ENCODE measurements at places on chromosomes 2 and 18.

GRCh38 chr2:173513107-173513727 lies 158.5 kb downstream of the CDCA7 start:
- DNase-seq = no peak

DNA sequence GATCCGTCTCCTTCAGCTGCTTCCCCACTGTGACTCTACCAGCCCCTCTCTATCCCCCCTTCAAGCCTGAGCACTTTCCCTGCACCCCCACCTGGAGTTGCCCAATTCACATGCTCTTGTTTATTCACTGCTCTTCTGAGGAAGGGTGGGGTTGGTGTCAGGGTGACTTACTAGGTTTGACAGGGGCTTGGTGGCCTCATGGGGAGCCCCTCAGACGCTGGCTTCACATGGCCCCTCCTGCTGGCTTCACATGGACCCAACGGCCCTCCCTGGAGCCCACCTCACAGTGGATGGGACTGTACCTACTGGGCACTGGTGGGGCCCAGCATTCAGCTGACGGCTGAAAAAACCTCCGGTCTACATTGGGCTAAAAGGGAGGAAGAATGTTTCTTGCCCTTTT lies 16.7 kb upstream of the MRPL33 start:
- DNase-seq = no peak

GRCh38 chr2:885230-886071 lies 65.2 kb upstream of the SNTG2 start:
- no peak for DNase-seq

- no peak for DNase-seq
These were observed 29.9 kb upstream of the STAT4 start for GRCh38 chr2:191180713-191181112.

- DNase-seq = no peak
These were observed 139.4 kb upstream of the CDCA7 start for GRCh38 chr2:173215316-173215715.

DNA sequence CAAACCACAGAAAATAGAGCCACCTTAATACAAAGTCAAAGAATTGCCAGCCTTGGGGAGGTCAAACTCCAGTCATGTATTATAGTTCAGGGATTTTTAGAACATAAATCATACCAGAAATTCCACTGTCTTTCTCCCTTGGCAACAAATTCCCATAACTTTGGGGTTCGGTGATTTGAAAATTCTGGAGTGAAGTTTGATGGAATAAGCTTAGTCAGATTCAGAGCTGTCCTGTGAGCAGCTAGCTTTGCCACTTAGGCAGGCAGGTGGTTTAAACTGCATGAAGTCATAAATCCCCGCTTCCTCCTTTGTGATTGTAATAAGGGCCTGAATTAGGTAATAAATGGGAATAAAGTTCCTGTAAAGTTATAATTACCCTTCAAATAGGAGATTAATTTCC lies 457.0 kb upstream of the HNMT start:
- DNase-seq = no peak
